Esophagus squamous epithelium (tissue), 5 donors: ENCODE measurements at places on chromosomes 5 and 9. TPM values are rescaled to one million over a fixed set of nuclear protein-coding genes. Genes with fewer than 3 reads are reported as not detected.

DNA sequence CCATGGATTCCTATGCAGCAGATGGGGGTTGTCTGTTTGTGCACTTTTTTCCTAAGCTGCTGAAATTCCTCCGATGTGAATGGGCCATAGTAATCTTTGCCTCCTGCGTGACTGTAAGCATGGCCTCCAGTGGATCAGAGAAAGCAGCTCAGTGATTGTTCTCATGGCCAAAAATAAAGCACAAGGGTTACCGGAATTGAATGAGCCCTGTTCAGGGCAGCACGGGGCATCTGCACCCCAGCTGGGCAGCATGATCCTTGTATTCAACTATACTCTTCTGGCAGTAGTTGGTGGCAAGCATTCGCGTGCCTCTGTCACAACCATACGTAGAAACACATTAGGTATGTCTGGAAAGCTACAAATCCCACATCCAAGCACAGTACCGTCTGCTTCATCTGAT lies 193.9 kb downstream of the RORB start:
- no peak for DNase-seq
- no peaks in the 10 kb centered on the region for H3K27me3 ChIP-seq
- no peak overlapping the region for H3K27ac ChIP-seq
- H3K4me3 ChIP-seq: no peak overlapping the region

- DNase-seq: no peak
- H3K36me3 ChIP-seq: no peaks in the 10 kb centered on the region
- no peak overlapping the region for H3K4me3 ChIP-seq
- no peaks in the 10 kb centered on the region for H3K27me3 ChIP-seq
- no peaks in the 10 kb centered on the region for H3K4me1 ChIP-seq
- H3K27ac ChIP-seq: no peak overlapping the region
Measured at GRCh38 chr5:10467281-10468198, 25.9 kb downstream of the ROPN1L start.

The MPDZ gene
- total RNA-seq: 4.5 TPM

GRCh38 chr9:28249424-28249823 lies 676.1 kb upstream of the C9orf72 start:
- DNase-seq: no peak
- no peaks in the 10 kb centered on the region for H3K27me3 ChIP-seq
- no peak overlapping the region for H3K4me3 ChIP-seq
- no peaks in the 10 kb centered on the region for H3K36me3 ChIP-seq

DNA sequence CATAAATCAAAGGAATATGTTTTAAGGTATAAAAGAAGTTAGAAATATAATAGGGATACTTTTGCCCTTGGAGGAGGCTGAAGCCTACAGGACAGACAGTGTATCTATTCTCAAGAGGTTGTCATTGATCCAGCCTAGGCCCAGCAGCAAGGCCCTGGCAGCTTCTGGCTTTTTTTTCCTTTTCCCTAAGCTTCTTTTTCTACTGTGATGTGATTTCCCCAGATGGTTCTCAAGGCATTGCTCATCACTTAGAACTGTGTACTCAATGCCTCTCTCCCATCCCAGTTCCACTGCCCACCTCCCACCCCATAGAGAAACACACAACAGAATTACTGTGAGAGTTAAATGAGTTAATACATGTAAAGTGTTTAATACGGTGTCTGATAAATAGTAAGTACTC lies 88.6 kb downstream of the SLC44A1 start:
- no peaks in the 10 kb centered on the region for H3K36me3 ChIP-seq
- H3K27ac ChIP-seq: no peak overlapping the region
- DNase-seq: no peak
- no peak overlapping the region for H3K4me3 ChIP-seq

- H3K27me3 ChIP-seq: no peaks in the 10 kb centered on the region
- H3K4me1 ChIP-seq: no peaks in the 10 kb centered on the region
- peaks cover 24% of the 10 kb centered on the region for H3K36me3 ChIP-seq
- no peak for DNase-seq
- H3K27ac ChIP-seq: no peak overlapping the region
- H3K4me3 ChIP-seq: no peak overlapping the region
Measured at GRCh38 chr9:134742822-134743535, 101.4 kb downstream of the COL5A1 start.

- H3K4me1 ChIP-seq: no peaks in the 10 kb centered on the region
- no peak overlapping the region for H3K27ac ChIP-seq
- peaks cover 12% of the 10 kb centered on the region for H3K36me3 ChIP-seq
Measured at GRCh38 chr5:146291421-146292074, 47.1 kb upstream of the POU4F3 start.

GRCh38 chr9:114429488-114429887 lies 41.7 kb upstream of the AKNA start:
- H3K4me1 ChIP-seq: no peaks in the 10 kb centered on the region
- no peaks in the 10 kb centered on the region for H3K36me3 ChIP-seq
- no peak overlapping the region for H3K4me3 ChIP-seq
- no peak overlapping the region for H3K27ac ChIP-seq
- H3K27me3 ChIP-seq: no peaks in the 10 kb centered on the region

The UBE2R2 gene
- total RNA-seq: 14.3 TPM

DNA sequence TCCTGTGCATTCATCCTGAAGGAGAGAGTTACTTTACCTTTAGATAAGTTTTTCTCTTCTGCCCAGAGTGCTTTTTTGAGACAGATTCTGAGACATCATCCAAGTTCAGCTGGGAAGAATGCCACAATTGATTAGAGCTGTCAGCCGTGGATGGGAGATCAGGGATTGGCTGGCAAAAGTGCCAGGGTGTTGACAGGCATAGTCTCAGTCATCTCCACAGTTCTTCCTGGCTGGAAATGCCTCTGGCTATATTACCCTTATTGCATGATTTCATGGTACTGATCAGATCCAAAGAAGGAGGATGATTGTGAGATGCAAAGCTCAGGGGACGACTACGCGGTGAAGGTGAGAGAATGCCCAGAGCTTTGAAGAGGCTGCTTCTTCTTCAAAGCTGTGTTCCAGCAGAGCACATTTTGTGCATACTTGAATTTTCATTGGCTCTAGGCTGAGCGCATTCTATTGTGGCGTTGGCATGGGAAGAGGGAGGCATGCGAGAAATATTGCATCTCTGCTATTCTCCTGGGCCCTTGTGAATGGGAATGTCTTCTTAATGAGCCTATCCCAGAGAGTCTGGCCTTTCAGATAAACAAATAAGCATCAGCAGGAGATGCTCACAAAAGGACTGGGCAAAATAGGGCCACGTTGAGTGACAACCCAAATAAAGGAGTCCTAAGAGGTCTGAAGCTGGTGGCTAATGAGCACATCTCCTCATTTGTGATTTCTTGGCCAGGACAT lies 82.1 kb downstream of the GRIA1 start:
- DNase-seq: no peak
- H3K27ac ChIP-seq: no peak overlapping the region
- H3K36me3 ChIP-seq: no peaks in the 10 kb centered on the region
- H3K4me3 ChIP-seq: no peak overlapping the region

GRCh38 chr5:38916802-38917201 lies 71.0 kb downstream of the OSMR start:
- no peak overlapping the region for H3K4me3 ChIP-seq
- H3K4me1 ChIP-seq: no peaks in the 10 kb centered on the region
- no peak overlapping the region for H3K27ac ChIP-seq
- DNase-seq: no peak

GRCh38 chr9:91310037-91310436 lies 51.7 kb downstream of the AUH start:
- no peaks in the 10 kb centered on the region for H3K36me3 ChIP-seq
- peaks cover 4% of the 10 kb centered on the region for H3K4me1 ChIP-seq
- no peak overlapping the region for H3K27ac ChIP-seq
- no peaks in the 10 kb centered on the region for H3K27me3 ChIP-seq
- no peak for DNase-seq

DNA sequence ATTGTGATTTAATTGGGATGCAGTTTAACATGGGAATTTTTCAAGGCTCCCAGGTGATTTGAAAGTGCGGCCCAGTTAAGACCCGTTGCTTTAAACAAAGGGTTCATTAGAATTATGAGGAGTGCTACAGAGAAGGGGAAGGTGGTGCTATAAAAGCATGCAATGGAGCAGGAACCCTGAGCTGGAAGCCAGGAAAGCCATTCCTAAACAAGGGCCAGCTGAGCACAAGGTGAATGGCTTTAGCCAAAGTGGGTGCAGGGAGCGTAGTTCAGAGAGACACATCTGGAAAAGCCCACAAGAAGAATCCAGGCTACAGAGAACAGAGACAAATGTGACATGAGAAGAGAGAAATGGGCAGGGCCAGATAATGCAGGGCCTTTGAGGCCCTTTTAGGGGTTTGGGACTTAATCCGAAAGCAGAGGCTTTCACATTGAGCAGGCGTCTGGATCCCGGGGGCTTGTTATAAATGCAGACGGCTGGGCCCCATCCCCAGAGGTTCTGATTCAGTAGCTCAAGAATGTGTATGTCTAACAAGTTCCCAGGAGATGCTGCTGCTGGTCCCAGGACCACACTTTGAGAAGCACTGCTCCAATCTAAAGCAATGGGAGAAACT lies 138.1 kb upstream of the WWC1 start:
- no peak for DNase-seq
- no peaks in the 10 kb centered on the region for H3K4me1 ChIP-seq
- no peak overlapping the region for H3K27ac ChIP-seq
- no peaks in the 10 kb centered on the region for H3K36me3 ChIP-seq
- no peak overlapping the region for H3K4me3 ChIP-seq

GRCh38 chr9:36935768-36936497 lies 98.1 kb downstream of the PAX5 start:
- H3K27me3 ChIP-seq: no peaks in the 10 kb centered on the region
- H3K27ac ChIP-seq: no peak overlapping the region
- H3K4me3 ChIP-seq: no peak overlapping the region
- no peak for DNase-seq

- no peaks in the 10 kb centered on the region for H3K4me1 ChIP-seq
- no peak for DNase-seq
- H3K27me3 ChIP-seq: no peaks in the 10 kb centered on the region
- H3K36me3 ChIP-seq: no peaks in the 10 kb centered on the region
- H3K27ac ChIP-seq: no peak overlapping the region
Measured at GRCh38 chr5:25255128-25255527, 610.4 kb upstream of the CDH10 start.

DNA sequence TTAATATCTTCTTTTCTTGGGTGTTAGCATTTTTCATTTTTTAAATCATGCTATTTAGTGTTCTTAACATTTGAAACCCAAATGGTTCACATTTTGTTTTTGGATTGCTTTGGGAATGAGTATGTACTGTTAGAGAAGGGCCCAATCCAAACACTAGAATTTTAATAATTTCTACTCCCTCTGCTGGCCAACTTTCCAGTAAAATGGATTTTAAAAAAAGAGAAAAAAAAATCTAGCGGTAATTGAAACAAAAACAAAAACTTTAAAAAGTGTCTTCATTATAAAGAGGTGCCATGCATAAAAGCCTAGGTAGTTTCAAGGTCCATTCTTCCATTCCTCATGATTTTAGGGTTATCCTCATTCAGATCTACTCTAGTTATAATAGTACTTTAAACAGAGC lies 32.1 kb upstream of the RICTOR start:
- H3K36me3 ChIP-seq: no peaks in the 10 kb centered on the region
- no peaks in the 10 kb centered on the region for H3K27me3 ChIP-seq
- no peak overlapping the region for H3K4me3 ChIP-seq
- no peak for DNase-seq

DNA sequence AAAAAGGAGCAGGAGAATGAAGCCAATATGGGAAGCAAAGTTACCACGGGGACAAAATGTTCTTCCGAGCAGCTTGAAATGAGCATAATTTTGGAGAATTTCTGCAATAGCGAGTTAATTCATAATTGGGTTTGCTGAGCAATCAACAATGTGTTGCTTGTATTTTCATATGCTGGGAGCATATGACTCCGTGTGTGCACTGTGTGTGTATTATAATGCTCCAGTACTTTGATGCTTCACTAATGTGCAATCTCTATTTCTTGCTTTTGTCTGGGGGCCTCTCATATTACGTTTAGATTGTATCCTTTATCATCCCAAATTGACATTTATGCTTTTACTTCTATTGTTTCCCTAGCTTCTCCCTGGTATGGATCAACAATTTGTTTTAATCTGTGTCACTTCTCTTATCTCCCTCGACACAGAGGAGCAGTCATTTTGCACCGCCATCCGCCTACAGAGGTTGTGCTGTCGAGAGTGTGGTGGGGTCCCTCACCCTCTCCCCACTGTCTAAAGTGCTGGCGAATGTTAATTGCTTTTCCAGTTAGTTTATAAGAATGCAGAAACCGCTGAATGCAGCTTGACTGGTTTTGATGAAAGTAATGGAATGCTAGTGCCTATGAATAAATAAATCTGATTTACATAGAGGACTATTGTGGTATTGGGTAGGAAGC lies 372.5 kb upstream of the WWC1 start:
- H3K36me3 ChIP-seq: no peaks in the 10 kb centered on the region
- H3K27me3 ChIP-seq: no peaks in the 10 kb centered on the region
- no peaks in the 10 kb centered on the region for H3K4me1 ChIP-seq
- H3K27ac ChIP-seq: no peak overlapping the region
- no peak overlapping the region for H3K4me3 ChIP-seq
- no peak for DNase-seq

DNA sequence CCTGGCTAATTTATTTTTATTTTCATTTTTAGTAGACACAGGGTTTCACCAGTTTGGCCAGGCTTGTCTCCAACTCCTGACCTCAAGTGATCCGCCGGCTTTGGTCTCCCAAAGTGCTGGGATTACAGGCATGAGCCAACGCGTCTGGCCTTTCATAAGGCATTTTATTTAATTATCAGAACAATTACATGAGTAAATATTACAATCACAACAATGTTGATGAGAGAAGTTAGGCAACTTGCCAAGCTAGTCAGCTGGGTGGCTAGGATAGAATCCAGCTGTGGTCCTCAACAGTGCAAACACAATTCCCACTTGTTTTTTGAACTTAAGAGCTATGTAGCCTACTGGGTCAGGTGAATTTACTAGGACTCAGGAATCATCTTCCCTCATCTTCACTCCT lies 22.0 kb downstream of the C9orf57 start:
- no peaks in the 10 kb centered on the region for H3K36me3 ChIP-seq
- peaks cover 16% of the 10 kb centered on the region for H3K4me1 ChIP-seq
- no peak overlapping the region for H3K4me3 ChIP-seq
- no peak for DNase-seq
- H3K27me3 ChIP-seq: no peaks in the 10 kb centered on the region

GRCh38 chr5:164237486-164237885 lies 732.1 kb downstream of the MAT2B start:
- no peak for DNase-seq
- H3K36me3 ChIP-seq: no peaks in the 10 kb centered on the region
- no peak overlapping the region for H3K27ac ChIP-seq

DNA sequence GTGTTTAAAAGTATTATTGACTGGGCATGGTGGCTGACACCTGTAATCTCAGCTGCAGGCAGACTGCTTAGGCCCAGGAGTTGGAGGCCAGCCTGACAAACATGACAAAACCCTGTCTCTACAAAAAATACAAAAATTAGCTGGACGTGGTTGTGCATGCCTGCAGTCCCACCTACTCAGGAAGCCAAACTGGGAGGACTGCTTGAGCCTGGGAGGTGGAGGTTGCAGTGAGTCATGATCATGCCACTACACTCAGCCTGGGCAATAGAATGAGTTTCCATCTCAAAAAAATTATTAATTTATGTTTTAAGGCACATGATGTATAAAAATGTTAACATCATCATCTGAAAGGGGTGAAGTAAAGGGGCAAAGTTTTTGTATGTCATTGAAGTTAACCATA lies 49.7 kb upstream of the FNIP1 start:
- no peaks in the 10 kb centered on the region for H3K36me3 ChIP-seq
- no peak overlapping the region for H3K4me3 ChIP-seq
- H3K4me1 ChIP-seq: no peaks in the 10 kb centered on the region
- no peak overlapping the region for H3K27ac ChIP-seq
